ENCODE measurements at places on chromosomes 5 and 9.

DNA sequence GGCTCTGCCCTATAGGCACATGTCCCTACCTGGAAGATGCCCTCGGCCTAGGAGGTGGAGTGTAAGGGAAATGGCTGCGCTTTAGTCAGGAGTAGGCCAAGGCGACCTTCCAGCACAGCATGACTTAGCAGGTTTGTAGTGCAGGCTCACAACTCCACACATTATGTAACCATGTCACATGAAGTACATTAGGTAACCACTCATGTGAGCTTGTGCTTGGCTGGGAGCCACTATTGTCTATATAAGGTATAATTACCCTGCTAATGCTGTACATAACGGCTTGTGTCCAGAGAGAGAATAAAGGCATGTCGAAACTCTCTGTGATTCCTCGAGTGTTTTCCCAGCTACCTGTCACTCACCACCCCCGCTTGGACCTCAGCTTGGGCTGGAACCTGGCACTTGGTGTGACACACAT lies 74.9 kb downstream of the CAMK4 start:
- no peak for DNase-seq

- no peak for DNase-seq
These were observed 26.0 kb upstream of the NKD2 start for GRCh38 chr5:982377-983237.

DNA sequence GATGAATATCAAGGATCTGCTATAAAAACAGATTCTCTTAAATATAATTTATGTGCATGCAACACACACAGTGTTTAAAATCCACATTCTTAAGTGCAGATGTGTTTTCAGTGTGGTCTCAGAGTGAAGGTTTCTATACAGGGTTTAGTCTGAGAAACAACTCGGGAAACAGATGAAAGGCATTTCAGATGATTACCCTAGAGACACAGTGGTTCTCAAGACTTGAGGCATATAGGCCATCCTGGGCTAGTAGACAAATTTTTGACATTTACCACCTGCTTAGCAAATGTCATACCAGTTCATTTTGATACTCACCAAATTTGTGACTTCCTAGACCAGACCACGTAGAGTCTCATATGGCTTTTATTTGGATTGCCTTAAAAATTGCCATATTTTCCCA lies 216.5 kb downstream of the ARL15 start:
- DNase-seq = no peak

DNA sequence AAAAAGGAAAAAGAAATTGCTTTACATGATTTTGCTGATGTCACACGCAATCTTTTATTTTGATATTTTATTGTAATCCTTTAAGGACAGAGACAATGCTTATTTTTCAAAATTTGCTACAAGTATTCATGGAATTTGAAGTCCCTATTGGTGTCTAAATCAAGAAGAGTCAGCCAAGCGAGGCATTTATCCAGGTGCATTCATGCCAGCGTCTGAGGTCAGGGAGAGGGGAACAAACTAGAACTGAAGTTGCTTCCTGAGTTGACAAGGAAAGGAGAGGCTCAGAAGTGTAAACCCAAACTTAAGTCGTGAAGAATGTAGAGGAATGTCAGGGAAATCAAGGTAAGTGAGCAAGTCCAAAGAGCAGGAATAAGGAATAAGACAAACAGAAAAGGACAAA lies 83.0 kb upstream of the GNAQ start:
- DNase-seq = no peak

GRCh38 chr9:79431019-79431679 lies 140.6 kb upstream of the TLE4 start:
- DNase-seq = no peak

Measured in NCI-H187 (cell line).